Left ventricle myocardium superior (tissue), 1 donor: ENCODE measurements at places on chromosomes 5 and 9. TPM values are rescaled to one million over a fixed set of nuclear protein-coding genes. Genes with fewer than 3 reads are reported as not detected.

DNA sequence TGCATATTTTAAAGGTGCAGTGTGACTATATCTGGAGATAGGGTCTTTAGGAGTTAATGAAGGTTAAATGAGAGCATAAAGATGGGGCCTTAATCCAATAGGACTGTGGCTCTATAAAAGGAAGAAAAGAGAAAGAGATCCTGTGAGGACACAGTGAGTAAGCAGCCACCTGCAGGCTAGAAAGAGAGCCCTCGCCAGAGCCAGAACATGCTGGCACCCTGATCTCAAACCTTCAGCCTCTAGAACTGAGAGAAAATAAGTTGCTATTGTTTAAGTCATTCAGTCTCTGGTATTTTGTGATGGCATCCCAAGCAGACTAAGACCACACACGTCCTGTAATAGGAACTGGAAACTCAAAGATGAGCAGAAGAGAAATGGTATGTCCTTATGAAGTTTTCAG lies 41.0 kb downstream of the RNF180 start:
- DNase-seq, result no peak

DNA sequence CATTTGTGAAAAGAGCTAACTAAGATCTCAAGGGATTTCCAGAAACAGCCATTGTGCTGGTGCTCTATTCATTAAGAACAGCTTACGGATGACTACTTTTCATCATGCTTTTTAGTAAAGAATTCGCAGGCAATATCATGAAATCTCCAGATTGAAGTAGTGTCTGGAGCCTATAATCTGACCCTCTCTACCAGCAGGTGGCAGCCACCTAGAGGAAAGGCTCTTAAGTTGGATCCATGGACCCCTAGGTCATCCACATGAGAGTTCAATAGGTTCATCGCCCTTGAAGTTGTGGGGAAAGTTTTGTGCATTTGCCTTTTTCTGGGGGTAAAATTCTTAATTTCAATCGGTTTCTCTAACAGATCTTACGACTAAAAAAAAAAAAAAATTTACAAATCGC lies 82.3 kb downstream of the SLC1A3 start:
- no peak for DNase-seq

DNA sequence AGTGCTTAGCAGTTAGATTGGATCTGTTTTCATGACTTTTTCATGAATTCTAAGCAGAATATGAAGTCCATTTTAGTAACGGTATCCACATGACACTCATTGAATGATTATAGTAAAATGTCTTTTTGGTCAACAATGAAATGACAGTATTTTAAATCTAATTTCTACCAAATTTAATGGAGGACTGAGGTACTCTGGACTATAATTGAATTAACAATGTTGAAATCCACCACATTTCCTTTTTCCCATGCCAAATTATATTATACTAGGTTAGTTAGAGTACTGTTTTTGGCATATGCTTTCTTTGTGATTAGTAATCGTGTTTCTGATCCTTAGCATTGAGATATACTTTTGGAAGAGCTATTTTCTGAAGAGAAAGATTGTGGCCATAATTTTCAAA lies 40.6 kb downstream of the CDC42SE2 start:
- DNase-seq, result no peak

GRCh38 chr9:129487658-129488483 lies 133.0 kb downstream of the C9orf50 start:
- DNase-seq, result no peak

DNA sequence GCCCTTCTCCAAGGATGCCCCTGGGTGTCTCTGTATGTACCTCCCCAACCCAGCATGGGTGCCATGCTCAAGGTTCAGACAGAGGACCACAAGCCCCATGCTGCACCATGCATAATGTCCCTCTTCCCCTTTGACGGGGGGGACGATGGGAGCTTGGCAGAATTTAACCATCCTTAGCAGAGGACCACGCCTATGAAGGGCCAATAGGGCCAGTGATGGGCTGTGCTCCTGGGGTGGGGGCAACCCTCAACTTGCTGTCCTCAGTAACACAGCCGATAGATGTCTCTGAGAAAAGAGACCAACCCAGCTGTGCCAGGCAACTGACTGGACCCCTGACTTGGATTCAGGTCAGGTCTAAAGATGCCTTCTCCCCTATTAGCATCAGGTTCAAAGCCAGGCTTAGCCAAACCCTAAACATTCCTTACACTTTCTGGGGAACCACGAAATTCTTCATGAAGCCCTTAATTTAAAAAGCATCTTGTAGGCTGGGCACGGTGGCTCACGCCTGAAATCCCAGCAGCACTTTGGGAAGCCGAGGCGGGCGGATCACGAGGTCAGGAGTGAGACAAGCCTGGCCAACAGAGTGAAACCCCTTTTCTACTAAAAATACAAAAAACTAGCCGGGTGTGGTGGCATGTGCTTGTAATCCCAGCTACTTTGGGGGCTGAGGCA lies 20.7 kb upstream of the JADE2 start:
- no peak for DNase-seq

DNA sequence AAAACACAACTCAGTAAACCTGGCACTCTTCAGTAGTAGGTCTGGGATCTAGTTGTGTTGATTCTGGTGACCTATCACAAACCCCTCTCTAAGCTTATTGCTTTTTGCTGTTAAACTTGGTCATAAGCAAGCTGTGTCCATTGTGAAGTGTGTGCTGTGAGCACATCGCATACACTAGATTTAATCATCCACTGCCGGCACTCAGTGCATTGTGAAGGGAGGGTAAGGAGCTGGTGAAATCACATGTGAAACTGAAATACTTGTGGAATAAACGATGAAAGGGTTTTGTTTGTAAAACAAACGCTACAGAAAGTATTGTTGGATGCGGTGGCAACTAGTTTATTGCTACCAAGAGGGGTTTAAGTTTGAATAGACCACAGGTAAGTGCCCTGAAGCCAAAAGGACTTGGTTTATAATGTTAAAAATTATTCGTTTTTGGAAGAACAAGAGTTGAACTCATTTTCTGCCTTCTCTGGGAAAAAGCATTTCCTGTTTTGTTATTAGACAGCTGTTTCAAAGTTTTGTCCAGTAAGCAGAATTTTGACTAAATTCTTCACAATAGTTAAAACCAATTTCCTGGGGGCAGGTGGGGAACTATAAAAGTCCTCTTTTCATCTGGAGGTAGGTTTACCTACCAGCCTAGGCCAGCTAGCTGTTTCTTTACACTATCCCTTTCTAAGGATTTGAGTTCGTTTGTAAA lies 24.6 kb downstream of the TJP2 start:
- no peak for DNase-seq

DNA sequence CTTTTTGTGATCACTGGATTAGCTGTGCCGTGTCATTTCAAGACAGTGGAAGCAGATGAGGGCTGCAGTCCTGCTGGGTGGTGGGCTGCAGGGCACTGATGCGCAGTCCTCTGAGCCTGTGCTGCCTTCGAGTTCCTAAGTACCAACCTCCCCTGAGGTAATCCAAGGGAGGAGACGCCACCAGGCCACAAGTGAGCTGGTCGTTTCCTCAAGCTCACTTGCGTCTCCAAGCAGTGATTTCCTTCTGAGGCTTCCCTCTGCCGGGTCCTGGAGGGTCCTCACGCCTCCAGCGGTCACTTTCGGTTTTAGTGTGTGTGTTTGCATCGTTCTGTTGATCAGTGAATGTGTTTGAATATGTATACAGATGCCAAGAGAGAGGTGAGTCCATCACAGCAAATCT lies 115.7 kb downstream of the TRIO start:
- DNase-seq, result no peak

GRCh38 chr5:140251527-140251973 lies 51.4 kb downstream of the PFDN1 start:
- no peak for DNase-seq

GRCh38 chr5:128304791-128305190 lies 221.2 kb downstream of the SLC12A2 start:
- DNase-seq, result no peak

DNA sequence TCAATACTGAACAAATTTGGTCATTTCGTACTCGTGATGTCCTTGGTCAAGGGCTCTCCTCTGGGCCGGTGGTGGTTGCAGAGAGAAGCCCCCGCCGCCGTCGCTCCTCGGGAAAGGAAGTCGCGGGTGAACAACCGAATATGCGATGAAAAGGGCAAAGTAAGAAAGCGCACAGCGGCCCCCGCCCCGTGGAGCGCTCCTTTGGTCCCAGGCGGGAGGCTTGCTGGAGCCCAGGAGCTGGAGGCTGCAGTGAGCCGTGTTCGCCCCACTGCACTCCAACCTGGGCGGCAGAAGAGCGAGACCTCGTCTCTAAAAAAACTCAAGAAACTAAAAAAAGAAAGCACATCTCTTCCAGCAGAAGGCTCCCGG lies 108.4 kb upstream of the LARP1 start:
- DNase-seq, result no peak

DNA sequence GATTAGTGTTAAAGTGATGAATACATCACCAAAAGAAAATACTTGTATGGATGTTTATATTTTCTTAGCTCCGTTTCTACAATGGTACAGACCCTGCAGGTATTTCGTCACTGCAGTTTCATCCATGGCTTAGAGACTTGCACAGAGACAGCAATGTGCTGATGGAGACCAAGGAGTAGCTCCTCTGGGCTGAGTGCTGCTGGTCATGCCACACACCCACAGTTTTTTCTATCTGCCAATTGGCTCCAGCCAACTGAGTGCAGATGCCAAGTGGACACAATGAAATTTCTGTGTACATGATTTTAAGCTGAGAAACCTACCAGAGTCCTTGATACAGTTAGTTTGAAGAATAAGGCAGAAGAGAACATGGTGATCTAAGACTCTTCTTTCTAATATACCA lies 145.9 kb upstream of the ADCY2 start:
- no peak for DNase-seq

DNA sequence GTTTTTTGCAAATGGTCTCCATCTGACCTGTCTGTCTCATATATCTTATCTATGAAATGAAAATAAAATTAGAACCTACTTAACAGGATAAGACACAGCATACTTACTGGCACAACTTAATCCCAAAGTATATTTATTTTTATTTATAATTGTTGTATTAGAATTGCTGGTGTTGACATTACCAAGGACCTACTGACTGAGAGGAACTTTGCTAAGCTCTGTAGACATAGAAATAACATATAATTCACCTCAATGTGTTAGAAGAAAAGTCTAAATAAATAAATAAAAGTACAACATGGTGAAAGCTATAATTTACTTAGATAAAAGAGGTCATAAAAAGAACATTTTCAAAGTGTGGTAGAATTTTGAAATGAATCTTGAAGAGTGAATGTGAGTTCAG lies 1650.5 kb upstream of the NUDT12 start:
- no peak for DNase-seq

DNA sequence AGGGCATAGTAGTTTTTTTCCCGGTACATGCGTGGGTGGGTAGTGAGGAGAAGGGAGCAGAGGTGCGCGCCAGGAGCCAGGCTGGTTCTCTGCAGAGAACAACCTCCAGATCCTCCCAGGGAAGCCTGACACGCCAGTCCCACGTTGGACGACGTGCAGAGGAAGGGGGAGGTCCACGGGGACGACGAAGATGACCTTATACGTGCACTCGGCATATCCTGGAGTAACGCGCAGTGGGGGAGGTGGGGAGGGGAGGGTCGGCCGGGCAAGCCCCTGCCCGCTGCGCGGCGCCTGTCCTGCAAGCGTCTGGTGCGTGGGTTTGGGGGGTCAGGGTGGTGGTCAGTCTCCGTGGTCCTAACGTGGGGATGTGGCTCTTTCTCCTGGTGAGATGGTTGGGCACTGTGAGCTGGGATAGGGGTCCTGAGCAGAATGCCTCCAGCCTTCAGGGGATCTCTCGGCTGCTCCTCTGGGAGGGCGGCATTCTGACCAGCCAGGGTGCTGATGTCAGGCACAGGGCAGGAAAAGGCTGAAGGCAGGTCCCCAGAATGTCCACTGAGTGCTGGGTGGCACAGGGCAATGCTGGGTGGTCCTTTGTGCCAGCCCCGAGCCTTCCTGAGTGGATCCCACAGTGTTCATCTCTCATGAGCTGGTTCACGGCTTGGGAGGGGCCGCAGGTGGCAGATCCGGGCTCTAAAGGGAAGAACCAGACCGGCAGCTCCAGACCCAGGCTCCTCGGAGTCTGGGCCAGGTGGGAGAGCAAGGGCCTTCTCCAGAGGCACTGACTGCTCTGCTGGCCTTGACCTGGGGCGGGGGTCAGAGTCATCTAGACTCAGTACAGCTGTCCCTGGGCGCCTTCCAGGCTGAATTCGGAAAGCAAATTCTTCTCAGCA lies 10.5 kb upstream of the SCGB3A1 start:
- no peak for DNase-seq

DNA sequence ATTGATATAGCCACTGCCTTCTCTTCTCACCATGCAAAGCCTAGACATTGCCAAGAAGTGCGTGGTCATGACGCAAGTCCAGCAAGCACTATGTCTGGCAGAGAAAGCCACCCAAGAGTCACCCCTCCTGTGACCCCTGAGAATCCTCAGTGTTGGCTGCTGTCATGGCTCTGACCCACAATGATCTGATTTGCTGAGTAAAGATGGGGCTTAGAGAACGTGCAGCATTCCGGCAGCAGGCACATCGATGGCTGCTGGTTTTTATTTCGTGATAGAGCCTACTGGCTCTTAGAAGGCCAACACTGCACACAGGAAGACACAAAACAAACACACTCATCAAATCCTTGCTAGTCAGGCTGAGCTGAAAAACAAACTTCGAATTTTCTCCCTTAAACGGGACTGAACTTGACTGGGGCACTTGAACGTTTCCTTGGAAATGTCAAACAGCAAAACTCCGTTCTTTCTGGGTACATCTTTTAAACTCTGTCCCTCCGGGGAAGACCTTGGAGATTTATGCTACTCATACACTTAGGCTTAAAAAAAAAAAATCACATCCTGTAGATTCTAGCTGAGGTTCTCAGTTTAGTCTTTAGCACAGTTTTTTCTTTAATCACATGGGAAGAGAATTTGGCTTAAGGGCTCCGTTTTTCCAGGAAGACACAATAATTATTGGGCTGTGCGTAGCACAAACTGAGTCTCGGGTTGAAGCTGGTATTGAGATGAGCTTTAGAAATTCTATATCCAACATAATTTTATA lies 88.2 kb upstream of the BASP1 start:
- no peak for DNase-seq

Gene NME5
- 2.1 TPM for total RNA-seq

Gene GPR151
- total RNA-seq, result not detected

Gene ZNF354C
- 5.4 TPM for total RNA-seq

Gene PFDN1
- total RNA-seq, result 68.1 TPM

Gene PHAX
- 31.7 TPM for total RNA-seq

Gene BDP1
- total RNA-seq, result 15.6 TPM

Gene SOX30
- not detected for total RNA-seq

Gene ALDOB
- 0.35 TPM for total RNA-seq

Gene CYLC2
- total RNA-seq, result not detected

Gene GPX8
- total RNA-seq, result 4.6 TPM

Gene SPATA6L
- total RNA-seq, result 0.87 TPM
